ENCODE measurements at places on chromosomes 2 and 18.

DNA sequence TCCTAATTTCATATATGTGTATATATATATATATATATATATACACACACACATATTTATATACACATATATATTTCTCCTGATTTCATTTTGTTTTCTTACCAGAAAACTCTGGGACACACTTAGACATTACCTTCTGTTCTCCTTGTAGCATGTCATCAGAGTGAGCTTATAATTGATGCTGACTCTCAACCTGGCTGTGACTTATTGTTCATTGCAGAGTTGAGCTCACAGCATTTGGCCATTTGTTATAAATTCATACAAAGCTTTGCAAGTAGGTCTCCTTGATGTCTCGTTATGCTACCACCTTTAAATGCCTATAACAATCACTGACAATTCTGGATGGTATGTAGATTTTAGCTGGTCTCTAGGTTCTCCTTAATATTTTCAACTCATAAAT is 314.8 kb downstream of the LRRTM4 start:
- DNase-seq = no peak

GRCh38 chr2:37892436-37893114 is 32.5 kb upstream of the RMDN2 start:
- DNase-seq = no peak

DNA sequence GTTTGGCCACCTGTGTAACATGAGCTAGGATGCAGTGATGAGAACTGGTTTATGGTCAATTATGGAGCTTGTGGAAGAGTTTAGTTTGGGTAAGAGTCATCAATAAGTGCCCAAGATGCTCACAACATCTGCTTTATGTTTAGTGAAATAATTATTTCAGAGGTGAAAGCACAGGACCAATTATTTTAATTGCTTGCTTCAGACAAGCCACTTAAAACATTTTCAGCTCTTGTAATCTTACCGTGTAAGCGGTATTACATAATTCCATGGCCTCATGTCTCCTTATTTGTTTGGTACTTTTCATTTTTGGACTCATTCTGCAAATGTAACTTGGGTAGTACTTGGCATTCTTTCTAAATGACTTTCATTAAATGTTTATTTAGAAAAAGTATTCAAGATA is 5.4 kb downstream of the B3GNT2 start:
- DNase-seq = peak; percentile 41

DNA sequence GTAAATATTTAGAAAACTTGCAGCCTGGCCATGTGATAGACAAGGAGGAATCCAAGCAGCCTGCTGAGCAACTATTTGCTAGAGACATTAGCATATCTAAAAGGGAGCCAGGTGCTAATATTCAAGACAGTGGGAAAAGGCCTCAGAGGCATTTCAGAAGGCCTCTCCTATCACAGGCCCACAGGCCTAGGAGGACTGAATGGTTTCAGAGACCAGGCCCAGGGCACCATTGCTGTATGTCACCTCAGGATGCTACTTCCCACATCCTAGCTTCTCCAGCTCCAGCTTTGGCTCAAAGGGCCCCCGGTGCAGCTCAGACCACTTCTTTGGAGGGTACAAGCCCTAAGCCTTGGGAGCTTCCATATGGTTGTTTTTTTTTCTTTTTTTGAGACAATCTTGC is 3.8 kb downstream of the NAT8 start:
- no peak for DNase-seq

DNA sequence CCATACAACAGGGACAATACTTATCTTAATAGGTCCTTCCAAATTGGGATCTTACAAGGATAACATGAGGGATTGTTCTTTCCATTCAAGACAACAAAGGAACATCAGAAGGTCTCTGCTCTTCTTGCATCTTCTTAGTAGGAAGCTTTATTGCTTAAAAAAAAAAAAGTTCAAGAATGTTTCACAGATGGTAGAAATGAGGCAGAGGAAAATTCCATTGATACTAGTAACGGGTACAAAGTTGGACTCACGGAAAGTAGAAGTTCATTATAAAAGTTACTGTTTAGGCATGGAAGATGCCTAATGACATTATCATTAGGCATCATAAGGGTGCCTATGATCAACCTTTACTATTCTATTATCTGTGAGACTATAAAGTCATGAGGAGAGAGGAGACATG is 136.2 kb downstream of the LAMA3 start:
- DNase-seq = no peak

GRCh38 chr2:148957023-148957422 is 81.5 kb upstream of the LYPD6B start:
- no peak for DNase-seq

DNA sequence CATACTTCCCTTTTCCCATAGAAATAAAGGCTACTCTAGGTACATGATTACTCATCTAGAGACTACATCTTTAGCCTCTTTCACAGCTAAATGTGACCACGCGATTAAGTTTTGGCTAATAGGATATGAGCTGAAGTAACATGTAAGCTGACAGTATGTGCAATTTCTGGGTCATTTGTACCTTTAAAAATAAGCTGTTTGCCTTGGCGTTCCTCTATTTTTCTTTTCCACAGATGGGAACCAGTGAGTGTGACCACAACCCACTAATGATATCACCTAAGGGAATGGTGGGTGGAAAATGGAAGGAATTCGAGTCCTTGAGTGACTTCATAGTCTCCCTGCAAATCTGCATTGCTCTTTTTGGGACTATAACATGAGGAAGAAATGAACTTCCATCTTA is 11.7 kb upstream of the NABP1 start:
- no peak for DNase-seq

DNA sequence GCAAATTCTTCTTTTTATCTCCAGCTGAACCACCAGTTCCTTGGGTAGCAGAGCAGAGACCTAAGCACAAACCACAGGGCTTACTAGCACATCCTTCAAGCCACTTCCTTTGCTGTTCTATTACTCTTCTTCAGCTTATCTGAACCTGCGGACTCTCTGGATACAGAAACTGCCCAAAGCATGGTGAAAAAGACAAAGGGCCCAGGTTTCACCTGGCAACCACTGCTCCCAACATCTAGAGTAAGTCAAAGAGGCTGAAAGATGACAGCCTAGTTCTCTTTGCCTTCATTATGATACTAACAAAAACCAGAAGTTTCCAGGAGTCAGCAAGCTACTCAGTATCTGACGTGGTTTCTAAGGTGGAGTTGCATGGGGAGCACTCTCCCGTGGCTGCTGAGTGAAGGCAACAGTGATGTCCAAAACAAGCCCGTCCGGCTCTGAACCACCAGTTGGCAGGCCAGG is 43.4 kb downstream of the KANSL3 start:
- DNase-seq = no peak

GRCh38 chr2:240522406-240522805 is 35.4 kb downstream of the ANKMY1 start:
- DNase-seq = no peak

DNA sequence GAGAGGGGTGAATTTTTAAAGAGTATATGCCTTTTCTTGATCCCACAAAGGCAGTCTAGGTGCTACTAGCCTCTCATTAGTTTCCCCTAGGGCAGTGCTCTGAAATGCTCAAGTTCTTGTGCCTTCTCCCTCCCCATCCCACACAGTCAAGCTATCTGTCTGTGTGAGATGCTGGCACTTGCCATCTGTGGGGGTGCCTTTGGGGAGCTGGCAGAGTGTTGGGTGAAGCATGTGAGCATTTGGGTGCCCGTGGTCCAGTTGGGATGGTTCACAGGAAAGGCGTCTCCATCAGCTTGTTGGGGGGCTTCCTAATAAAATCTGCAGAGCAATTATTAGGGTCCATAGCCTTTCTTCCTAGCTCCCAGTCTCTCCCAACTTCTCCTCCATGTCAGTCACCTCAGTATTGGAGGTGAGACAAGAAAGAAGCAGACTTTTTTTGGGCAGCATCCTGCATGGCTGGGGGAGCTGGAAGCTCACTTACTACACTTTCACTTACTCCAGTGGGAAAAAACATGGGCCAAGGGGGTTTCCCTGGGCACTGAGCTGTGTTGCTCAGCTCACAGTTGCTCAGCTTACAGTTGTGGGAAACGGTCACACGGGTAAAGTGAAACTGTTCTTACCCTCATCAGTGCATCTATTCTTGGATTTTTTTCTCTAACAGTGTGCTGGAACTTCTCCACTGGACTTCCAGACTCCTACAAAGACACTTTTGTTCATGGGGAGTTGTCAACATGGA is 29.3 kb downstream of the COLEC11 start:
- no peak for DNase-seq

GRCh38 chr2:207405150-207405549 is 124.6 kb upstream of the CREB1 start:
- no peak for DNase-seq

GRCh38 chr2:171402906-171403580 is 30.7 kb downstream of the METTL8 start:
- DNase-seq = no peak

DNA sequence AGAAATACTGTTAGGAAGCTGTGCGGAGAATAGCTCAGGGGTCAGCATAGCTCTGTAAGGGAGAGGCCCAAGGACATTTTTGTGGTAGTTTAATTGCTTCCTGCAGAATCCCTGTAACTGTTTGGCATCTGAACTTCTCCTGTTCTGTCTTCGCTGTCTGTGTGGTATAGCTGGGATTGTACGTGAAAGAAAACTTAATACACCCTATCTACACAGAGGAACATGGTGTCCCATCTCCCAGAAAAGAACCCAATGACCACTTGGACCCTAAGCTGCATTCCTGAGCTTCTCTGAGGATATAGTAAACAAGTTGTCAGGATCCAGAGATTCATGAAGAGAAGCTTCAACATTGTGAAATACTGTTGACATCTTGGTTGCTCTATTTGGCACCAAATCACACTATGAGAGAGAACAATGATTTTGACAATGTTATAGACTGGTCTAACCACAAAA is 81.3 kb downstream of the CDC42EP3 start:
- peak; percentile 69 for DNase-seq

DNA sequence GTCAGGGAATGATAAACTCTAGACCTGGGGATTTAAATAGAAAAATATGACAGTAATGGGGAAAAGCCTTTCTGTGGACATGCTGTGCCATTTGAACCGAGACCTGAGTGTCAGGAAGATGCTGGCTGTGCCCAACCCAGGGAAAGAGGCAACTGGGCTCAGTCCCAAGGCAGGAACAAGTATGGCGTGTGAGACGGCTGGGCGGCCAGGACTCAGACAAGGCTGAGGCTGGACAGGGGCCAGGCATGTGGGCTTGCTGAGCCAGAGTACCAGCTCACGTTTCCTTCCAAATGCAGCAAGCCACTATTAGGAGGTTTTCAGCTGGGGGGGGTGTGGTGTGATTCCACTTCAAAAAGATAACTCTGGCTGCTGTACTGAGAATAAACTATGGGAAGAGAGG is 92.4 kb downstream of the INPP5D start:
- DNase-seq = no peak

- DNase-seq = no peak
These were observed 84.7 kb downstream of the POLR1A start for GRCh38 chr2:86020984-86021383.

DNA sequence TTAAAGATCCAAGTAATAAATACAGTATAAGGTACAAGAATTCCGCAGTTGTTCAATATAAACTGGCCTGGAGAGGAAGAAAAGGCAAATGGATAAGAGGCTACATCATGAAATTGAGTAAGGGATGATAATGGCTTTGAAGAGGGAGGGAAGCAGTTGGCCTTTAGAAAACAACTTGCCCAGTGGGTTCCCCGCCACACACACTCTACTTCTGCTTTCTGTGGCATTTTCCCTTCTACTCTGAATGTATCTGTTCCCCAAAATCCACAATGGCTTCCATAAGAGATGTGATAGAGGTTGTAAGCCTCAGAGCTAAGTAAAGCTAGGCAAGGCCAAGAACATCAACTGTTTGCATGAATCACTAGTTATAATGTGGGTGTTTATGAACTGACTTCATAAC is 221.3 kb downstream of the MBD2 start:
- no peak for DNase-seq

DNA sequence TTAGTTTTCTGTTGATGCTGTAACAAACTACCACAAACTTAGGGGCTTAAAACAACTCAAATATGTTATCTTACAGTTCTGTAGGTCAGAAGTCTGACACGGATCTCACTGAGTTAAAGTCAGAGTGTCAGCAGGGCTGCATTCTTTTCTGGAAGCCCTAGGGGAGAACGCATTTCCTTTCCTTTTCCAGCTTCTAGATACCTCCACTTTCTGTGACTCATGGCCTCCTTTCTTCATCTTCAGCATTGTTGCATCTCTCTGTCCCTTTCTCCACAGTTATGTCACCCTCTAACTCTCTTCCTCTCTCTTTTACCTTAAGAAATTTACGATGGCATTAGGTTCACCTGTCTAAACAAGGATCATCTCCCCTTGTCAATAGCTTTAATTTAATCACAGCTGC is 13.3 kb upstream of the PPP4R1 start:
- DNase-seq = no peak

GRCh38 chr2:71453404-71454220 is at the start of gene DYSF:
Gene DYSF (plus strand): TSS chr2:71453561.
- no peak for DNase-seq

- no peak for DNase-seq
These were observed 137.4 kb downstream of the AFF3 start for GRCh38 chr2:100004959-100005387.

GRCh38 chr2:160351956-160352355 is 141.7 kb downstream of the RBMS1 start:
- DNase-seq = no peak

- no peak for DNase-seq
These were observed 195.4 kb downstream of the TWIST2 start for GRCh38 chr2:239043326-239043725.

DNA sequence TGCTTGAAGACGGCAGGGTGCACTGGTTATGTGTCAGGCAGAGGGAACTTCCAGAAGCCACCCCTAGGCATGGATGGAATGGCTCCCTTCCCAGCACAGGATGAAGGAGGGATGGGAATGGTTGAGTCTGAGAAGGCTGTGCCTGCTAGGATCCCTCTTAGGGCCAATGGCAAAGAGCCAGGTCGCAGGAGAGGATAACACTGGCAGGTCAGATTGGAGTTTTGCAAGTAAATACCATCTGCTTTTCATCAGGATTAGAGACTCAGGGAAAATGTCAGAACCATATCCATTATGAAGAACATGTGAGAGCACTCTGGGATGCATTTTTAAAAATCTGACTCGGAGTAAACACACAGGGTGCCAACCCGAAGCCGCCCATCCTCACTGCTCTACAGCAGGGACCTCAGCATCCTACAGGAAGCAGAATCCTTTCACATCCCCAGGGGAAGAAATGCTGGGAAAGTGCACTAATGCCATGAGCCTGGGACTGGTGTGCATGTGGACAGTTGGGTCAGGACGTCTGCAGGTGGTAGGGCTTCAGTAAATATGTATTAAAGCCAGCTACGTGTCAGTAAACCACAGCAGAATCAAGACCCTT is 139.9 kb downstream of the MYT1L start:
- no peak for DNase-seq

DNA sequence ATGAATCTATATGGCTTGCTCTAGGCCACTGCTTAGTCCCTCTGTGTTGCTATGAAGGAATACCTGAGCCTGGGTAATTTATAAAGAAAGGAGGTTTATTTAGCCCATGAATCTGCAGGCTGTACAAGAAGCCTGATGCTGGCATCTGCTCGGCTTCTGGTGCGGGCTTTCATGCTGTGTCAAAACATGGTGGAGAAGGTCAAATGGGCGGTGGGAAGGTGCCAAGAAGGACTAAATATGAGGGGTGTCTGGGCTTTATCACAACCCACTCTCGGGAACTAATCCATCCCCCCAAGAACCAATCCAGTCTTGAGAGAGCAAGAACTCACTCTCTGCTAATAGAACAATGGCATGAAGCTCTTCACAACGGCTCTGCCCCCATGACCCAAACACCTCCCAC is 481.6 kb downstream of the EIPR1 start:
- DNase-seq = no peak

All from AG04449 (cell line).